ENCODE measurements at places on chromosomes 5 and 9.

- peak; percentile 52 for DNase-seq
Observed at GRCh38 chr9:115198001-115198400, 80.0 kb upstream of the TNC start.

- no peak for DNase-seq
Observed at GRCh38 chr9:133474215-133474614, 4.7 kb downstream of the SLC2A6 start.

DNA sequence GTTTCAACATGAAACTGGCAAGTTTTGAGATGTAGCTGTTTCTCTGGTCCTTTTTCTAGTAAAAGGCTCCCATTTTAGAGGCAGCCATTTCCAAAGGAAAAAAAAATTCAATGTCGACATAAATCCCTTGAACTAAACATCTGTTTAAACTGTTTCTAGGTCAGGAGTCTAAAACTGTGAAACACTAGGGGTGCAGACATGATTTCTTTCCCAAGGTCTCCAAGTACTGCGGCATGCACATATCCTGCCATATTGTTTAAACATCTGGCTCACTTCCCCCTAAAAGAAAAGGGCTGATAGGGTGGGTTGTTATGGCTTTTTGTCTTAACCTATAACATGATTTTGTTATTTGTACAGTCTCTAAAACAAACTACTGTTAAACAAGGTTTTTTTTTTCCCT, 51.1 kb downstream of the NFIB start:
- no peak for DNase-seq

- DNase-seq, result peak; percentile 45
Observed at GRCh38 chr9:127942216-127943010, 4.8 kb upstream of the DPM2 start.

- DNase-seq, result peak; percentile 35
Observed at GRCh38 chr5:62306896-62307689, 1.1 kb downstream of the KIF2A start.

GRCh38 chr5:23484096-23484495, 23.3 kb upstream of the PRDM9 start:
- DNase-seq, result no peak

GRCh38 chr5:23629396-23629795, 122.0 kb downstream of the PRDM9 start:
- no peak for DNase-seq
